MG63 (cell line): ENCODE measurements at places on chromosomes 12 and 14. TPM values are rescaled to one million over a fixed set of nuclear protein-coding genes. Genes with fewer than 3 reads are reported as not detected.

DNA sequence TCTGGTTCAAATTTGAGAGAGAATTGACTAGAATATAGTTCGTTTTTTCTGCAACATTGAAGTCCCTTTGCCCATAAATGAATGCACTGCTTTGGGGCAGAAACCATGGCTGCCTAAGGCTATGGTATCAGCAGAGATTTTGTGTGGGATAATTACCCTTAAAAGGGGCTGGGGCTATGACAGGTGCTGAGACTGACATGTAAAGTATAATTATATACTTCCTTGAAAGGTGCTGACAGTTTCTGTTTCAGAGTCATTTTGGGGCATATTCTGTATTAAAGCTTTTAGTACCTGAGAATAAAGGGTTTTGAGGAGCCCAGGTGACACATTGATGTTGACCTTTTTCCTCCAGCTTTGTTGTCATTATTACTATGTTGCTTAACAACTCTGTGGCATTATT, 150.3 kb upstream of the PTPRQ start:
- no peak for DNase-seq

GRCh38 chr14:22671622-22672021, 27.5 kb upstream of the OR6J1 start:
- no peak for DNase-seq

DNA sequence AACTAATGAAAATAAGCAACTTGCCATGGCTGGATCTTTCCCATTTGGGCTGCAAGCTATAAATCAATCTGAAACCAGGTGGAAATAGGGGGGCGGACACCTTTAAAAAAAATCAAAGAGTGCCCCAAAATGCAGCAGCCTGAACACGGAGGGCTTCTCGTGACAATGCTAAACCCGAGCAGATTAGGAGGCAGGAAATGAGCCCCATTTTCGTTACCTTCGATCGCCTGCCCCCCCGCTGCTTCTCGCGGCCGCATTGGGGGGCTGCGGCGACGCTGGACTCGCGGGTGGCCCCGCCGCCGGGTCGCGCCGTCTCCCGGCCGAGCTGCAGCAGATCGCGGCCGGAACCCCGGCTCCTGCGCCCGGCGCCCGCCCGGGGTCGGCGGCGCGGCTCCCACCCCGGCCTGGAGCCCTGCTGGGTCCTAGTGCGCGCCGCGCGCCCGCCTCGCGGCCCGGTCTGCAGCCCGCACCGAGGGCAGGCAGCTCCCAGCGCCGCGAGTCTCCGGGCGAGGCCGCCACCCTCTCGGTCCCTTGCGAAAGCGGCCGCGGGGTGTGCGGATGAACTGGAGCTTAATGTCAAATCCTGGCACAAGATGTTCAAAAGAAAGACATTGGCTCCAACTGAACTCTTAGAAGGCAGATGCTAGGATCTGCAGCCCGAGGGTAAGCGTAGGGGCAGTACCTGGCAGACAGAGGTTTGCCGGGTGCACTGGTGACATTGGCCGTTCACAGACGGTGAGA, 201.9 kb upstream of the FOXN3 start:
- peak; percentile 61 for DNase-seq

- DNase-seq = no peak
Observed at GRCh38 chr12:31818623-31819268, 89.9 kb upstream of the AMN1 start.

GRCh38 chr12:62866451-62867082, 68.4 kb downstream of the PPM1H start:
- DNase-seq = peak; percentile 68

- no peak for DNase-seq
Observed at GRCh38 chr12:63787306-63787705, 7.6 kb downstream of the RXYLT1 start.

GRCh38 chr14:100423317-100424010, 100.3 kb downstream of the SLC25A47 start:
- no peak for DNase-seq

DNA sequence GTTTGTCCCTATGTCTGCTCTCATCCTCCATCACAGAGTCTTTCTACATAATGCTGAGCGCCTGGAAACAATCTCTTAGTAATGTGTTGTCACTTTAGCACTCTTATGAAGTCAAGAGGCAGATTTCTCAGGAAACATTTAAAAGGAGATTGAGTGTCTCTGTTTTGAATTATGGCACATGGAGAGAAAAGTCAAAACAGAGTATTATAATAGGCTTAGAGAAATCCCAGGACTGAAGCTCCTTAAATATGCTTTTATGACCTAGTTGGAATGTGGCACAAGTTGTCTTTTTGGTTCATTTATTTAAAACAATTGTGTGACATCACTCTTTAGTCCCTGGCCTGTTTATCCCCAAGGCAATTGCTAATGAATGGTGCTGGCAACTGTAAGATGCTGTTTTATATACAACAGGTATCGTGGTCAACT, 117.8 kb upstream of the HIF1A start:
- DNase-seq = no peak

The GALNT6 gene
- not detected in 2 replicates for total RNA-seq

DNA sequence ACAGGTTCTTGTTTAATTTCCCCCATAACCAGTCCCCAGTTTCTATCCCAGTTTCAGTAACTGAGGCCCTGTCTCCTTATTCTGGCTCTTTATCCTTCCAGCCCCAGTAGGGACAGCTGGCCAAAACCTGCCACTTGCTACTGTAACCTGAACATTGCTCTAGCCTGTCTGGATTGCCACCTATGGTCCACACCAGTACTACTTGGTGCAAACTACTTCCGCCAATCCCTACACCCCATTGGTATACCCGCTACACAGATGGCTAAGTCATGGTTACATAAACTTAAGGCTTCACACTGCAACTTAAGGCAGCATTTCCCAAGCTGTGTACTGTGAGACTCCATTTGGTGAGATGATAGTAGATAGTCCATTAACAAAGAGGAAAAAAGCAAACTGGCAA, 20.3 kb upstream of the C12orf76 start:
- no peak for DNase-seq

The BLOC1S1 gene
- total RNA-seq = 75.7 and 97.6 TPM in 2 replicates

DNA sequence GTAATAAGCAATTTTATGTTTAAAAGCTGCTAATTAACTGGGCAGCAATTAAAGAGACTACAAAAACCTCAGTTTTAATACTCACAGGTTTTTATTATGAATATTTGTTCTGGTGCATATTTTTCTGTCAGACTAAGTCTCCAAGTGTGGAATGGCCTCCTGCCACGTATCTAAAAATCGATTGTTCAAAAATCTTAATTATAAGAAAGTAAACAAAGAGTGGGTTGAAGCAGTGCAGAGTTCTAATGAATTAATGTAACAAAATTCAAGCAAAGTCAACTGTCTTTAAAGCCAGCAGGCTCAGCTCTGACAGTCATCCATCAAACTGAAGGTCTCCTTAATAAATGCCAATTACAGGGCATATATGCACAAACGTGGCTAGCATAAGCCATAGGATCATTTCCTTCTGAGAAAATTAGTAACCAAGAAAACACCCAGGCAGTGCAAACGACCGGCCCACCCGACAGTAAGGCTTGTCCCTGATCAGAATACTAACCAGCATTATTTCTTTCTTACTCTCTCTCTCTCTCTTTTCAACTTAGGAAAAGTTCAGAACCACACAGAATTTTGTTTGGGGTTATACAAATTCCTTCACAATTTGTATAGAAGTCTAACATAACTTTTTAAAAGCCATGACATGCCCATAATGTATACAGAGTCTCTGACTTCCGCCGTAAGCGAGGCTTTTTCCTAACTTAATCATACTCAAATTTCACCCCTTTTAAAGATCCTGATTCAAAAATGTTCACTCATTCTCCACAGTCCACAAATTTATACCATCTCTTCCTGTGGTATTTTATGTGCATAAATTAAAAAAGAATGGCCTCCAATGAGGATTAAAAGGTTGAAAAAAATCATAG, 83.8 kb downstream of the SLC25A21 start:
- DNase-seq = no peak

The KERA gene
- total RNA-seq = not detected in 2 replicates

GRCh38 chr14:96130391-96130790, 74.2 kb upstream of the BDKRB2 start:
- no peak for DNase-seq

GRCh38 chr12:131971226-131971625, 21.5 kb downstream of the EP400 start:
- no peak for DNase-seq

DNA sequence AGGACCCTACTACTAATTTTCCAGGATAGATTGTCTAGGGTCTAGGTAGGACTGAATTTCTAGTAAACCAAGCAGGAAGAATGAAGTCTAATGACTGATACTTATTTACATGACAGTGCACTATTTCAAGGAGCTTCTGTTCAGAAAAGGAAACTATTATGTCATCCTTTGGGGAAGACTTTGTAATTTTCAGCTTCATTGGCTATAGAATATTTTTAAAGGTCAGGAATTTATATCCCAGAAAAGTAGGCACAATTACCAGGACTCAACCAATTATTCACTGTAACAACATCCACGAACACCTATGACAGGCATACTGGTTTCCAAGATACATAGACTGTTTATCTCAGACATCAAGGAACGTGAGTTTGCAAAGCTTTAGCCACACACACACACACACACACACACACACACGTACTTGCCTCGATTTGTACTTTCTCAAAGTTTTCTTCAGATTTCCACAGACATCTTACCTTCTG, 23.2 kb downstream of the OR6S1 start:
- no peak for DNase-seq

- DNase-seq = no peak
Observed at GRCh38 chr12:3115078-3115477, 37.9 kb downstream of the TSPAN9 start.

- no peak for DNase-seq
Observed at GRCh38 chr14:105046891-105047282, 18.3 kb downstream of the GPR132 start.

- DNase-seq = no peak
Observed at GRCh38 chr12:79082595-79082994, 218.0 kb downstream of the SYT1 start.

- DNase-seq = no peak
Observed at GRCh38 chr14:31505411-31505810, 17.6 kb upstream of the GPR33 start.

The CLEC9A gene
- total RNA-seq = not detected in 2 replicates

GRCh38 chr14:103317976-103318580, 16.0 kb upstream of the EIF5 start:
- DNase-seq = no peak

The TAS2R20 gene
- total RNA-seq = not detected in 2 replicates

The METTL17 gene
- 46.7 and 72.0 TPM in 2 replicates for total RNA-seq

DNA sequence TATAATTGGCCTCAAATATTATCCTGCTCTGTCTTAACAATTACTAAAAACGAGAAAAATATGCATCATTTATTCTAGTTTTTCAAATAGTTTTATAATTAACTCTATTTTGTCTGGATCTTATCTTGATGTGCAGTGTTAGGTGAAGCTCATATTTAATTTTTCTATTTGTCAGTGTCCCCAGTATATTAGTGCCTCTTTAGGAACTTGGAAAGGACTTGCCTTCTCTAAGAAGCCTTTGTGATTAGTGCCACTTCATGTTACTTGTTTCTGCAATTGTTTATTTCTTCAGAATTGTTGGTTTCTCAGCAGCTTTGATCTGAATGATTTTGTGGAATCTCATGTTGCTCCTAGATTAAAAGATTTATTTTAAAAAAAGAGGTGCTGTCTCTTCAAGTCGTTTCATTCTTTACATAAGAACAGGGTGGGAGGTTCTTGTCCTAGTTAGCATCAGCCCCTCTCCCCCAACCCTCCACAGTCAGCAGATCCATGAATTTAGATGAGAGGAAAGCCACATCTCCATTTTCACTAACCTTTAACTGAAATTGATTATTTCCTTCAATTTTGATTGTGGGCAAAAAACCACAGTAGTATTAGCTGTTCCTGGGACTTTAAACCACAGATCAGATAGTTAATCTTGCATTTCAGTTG, 434.4 kb downstream of the RAD51B start:
- DNase-seq = no peak

GRCh38 chr14:32109676-32110547, 32.8 kb downstream of the ARHGAP5 start:
- no peak for DNase-seq

The TMEM179 gene
- 1.1 TPM in 1 of 2 replicates, not detected in the other for total RNA-seq

The CRY1 gene
- total RNA-seq = 12.9 and 15.3 TPM in 2 replicates

DNA sequence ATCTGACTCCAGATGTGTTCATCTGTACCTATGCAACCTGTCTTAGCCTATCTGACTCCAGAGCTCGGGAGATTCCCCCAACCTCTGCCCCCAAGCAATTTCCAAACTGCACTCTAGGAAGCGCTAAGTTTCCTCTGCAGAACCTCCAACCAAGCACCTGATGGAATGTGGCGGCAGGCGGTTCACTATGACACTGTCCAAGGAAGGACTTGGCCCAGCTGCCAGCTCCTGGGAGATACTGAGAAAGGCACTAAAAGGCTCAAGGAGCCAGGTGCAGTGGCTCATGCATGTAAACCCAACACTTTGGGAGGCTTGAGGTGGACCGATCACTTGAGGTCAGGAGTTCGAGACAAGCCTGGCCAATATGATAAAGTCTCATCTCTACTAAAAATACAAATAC, 244.0 kb downstream of the BCL11B start:
- no peak for DNase-seq

The TAS2R14 gene
- 0.12 and 2.6 TPM in 2 replicates for total RNA-seq

DNA sequence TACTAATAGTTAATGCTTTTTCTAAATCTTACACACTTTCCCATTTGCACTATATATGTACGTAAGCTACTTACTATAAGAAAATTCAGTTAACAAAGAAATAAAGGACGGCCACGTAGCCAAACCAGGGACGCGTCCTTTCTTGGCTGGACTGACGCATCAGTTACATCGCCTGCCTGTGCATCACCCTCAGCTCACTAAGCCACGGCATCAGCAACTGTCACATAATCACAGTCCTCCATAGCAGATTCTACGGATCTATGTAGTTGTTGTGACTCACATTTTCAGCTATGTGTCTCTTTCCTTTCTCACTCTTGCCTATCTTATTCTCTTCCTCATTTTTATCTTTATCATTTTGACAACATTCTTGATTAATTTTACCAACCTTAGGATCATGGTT, 38.1 kb upstream of the C12orf50 start:
- no peak for DNase-seq

The AICDA gene
- total RNA-seq = not detected in 2 replicates

- DNase-seq = no peak
Observed at GRCh38 chr14:104199266-104199895, 61.0 kb downstream of the KIF26A start.

The UBE3B gene
- 12.9 and 18.8 TPM in 2 replicates for total RNA-seq

GRCh38 chr12:94628369-94628768, 22.0 kb downstream of the TMCC3 start:
- DNase-seq = no peak

GRCh38 chr12:53791735-53792326, 40.1 kb upstream of the CISTR start:
- peak; percentile 24 for DNase-seq

- no peak for DNase-seq
Observed at GRCh38 chr12:48334808-48335207, 15.9 kb downstream of the ZNF641 start.

The ACSS3 gene
- total RNA-seq = 1.1 and 2.7 TPM in 2 replicates
